Transverse colon (tissue), 4 donors: ENCODE measurements at places on chromosomes 5 and 9.

GRCh38 chr5:71782771-71783770 is 64.0 kb downstream of the CARTPT start:
- no peaks in the 10 kb centered on the region for H3K36me3 ChIP-seq
- no peaks in the 10 kb centered on the region for H3K27me3 ChIP-seq
- H3K27ac ChIP-seq, result peak overlapping the region; percentile 57
- DNase-seq, result peak; percentile 74
- H3K4me1 ChIP-seq, result peaks cover 21% of the 10 kb centered on the region

DNA sequence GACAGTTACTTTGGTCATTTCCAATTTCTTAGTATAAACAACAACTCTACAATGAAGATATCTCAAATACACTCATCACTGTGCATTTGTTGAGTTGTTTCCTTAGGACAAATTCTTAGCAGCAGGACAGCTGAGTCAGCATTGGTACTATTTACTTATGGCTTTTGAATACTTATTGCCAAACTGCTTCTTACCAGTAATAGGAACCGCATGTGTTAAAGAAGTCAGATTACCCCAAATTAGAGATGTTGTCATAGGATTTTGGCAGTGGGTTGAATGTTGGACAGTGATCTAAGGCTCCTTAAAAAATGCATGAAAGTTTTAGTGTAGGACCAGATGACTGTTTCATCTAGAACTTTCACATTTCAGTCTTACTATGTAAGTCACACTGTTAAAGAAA is 280.1 kb upstream of the DMRT1 start:
- no peaks in the 10 kb centered on the region for H3K27me3 ChIP-seq
- no peak for DNase-seq
- H3K4me1 ChIP-seq, result no peaks in the 10 kb centered on the region
- H3K27ac ChIP-seq, result no peak overlapping the region

GRCh38 chr5:52998552-52999313 is 9.6 kb downstream of the ITGA2 start:
- H3K4me1 ChIP-seq, result peaks cover 12% of the 10 kb centered on the region
- H3K27me3 ChIP-seq, result no peaks in the 10 kb centered on the region
- no peaks in the 10 kb centered on the region for H3K36me3 ChIP-seq
- no peak overlapping the region for H3K4me3 ChIP-seq
- DNase-seq, result no peak

DNA sequence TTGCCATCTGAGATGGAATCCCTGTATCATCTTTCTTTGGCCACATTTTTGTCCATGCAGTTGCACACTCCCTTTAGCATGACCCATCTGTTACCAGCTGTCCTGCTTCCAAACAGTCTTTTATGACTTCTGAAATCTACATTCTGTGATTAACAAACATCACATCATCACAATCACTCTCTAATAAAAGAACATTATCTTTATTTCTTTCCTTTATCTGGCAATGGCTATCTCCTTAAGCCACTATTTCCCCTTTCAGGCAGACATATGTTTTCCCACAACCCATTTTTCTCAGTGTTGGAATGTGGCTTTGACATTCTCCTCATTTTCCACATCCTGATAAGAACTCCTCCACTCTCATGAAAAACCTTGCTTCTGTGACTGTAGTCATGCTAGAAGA is 141.0 kb downstream of the ST8SIA4 start:
- no peak for DNase-seq
- no peak overlapping the region for H3K4me3 ChIP-seq

DNA sequence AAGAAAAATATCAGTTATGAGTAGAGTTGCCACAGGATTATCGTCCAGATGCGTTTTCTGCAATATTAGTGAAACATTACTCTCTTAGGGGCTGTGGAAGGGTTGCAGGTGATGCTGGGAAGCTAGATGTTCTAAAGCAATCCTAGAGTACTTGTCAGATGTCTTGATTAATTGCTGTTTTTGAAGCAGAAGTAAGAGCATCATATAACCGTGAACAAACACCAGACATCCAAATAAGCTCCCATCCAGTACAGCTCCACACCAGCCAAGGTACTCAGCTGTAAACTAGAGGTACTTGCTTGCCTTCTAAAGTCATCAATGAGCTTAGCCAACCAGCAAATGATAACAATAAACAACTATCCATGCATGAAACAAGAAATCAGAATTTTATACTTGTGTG is 131.1 kb downstream of the ST8SIA4 start:
- no peak for DNase-seq
- H3K27ac ChIP-seq, result no peak overlapping the region
- no peak overlapping the region for H3K4me3 ChIP-seq
- no peaks in the 10 kb centered on the region for H3K4me1 ChIP-seq
- H3K36me3 ChIP-seq, result no peaks in the 10 kb centered on the region
- no peaks in the 10 kb centered on the region for H3K27me3 ChIP-seq

- H3K36me3 ChIP-seq, result no peaks in the 10 kb centered on the region
- H3K27ac ChIP-seq, result no peak overlapping the region
- H3K27me3 ChIP-seq, result no peaks in the 10 kb centered on the region
Observed at GRCh38 chr5:140424135-140424534, 22.5 kb downstream of the ANKHD1 start.

DNA sequence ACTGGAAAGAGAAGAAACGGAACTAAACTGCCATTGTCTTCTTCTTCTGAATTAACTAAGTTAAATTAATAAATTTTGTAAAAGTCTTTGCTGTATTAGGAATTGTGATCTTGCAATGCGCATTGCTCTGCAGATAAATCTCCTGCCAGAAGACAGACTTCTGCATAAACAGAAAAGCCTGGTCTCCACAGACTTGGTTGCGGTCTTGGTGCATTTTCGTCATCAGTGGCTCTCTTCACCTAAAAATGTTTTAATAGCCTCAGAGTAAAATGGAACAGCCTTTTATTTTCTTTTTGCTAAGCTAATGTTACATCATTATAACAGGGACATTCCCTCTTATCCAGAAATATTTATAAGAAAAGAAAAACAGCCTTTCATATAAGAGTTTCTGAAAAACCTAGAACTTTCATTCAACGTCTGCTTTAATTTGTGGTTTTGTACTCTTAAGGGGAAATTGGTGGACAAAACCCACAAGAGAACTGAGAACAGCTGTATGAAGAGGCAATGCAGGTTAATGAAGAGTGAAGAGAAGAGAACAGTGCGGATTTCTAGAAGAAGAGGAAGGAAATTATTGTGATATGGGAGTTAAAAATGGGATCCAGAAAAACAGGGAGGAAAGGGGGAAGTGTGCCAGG is 10.1 kb downstream of the IFNA5 start:
- DNase-seq, result no peak
- H3K4me3 ChIP-seq, result no peak overlapping the region
- no peaks in the 10 kb centered on the region for H3K27me3 ChIP-seq
- H3K36me3 ChIP-seq, result no peaks in the 10 kb centered on the region

DNA sequence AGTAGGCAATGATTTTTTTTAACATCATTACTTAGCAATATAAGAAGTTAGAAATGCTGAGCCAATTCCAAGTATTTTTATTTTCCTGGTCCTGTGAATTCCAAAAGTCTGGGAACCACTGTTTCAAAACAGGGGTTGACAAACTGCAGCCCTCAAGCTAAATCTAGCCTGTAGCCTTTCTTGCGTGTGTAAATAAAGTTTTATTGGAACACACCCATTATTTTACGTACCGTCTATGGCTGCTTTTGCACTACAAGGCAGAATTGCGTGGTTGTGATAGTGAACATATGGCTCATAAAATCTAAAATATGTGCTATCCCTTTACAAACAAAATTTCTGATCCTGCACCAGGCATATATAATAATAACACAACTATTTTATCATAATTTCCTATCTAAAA is 279.1 kb downstream of the SAXO1 start:
- no peak overlapping the region for H3K27ac ChIP-seq
- H3K36me3 ChIP-seq, result no peaks in the 10 kb centered on the region
- DNase-seq, result no peak

GRCh38 chr9:34884747-34885189 is 73.3 kb upstream of the PHF24 start:
- H3K4me1 ChIP-seq, result no peaks in the 10 kb centered on the region
- no peak for DNase-seq
- H3K4me3 ChIP-seq, result no peak overlapping the region
- H3K27ac ChIP-seq, result no peak overlapping the region
- H3K27me3 ChIP-seq, result no peaks in the 10 kb centered on the region

- no peak for DNase-seq
- no peaks in the 10 kb centered on the region for H3K36me3 ChIP-seq
- H3K27me3 ChIP-seq, result no peaks in the 10 kb centered on the region
- no peaks in the 10 kb centered on the region for H3K4me1 ChIP-seq
- no peak overlapping the region for H3K27ac ChIP-seq
Observed at GRCh38 chr5:41102341-41102740, 31.2 kb upstream of the MROH2B start.

GRCh38 chr5:14218897-14219573 is 75.9 kb downstream of the TRIO start:
- H3K36me3 ChIP-seq, result no peaks in the 10 kb centered on the region
- no peak for DNase-seq
- peaks cover 84% of the 10 kb centered on the region for H3K4me1 ChIP-seq
- no peak overlapping the region for H3K4me3 ChIP-seq
- H3K27me3 ChIP-seq, result no peaks in the 10 kb centered on the region

GRCh38 chr9:94703488-94704140 is 22.9 kb upstream of the AOPEP start:
- no peaks in the 10 kb centered on the region for H3K36me3 ChIP-seq
- H3K4me3 ChIP-seq, result no peak overlapping the region
- no peak for DNase-seq
- H3K4me1 ChIP-seq, result no peaks in the 10 kb centered on the region
- no peaks in the 10 kb centered on the region for H3K27me3 ChIP-seq
- H3K27ac ChIP-seq, result no peak overlapping the region

GRCh38 chr9:128341435-128341849 is 1.1 kb downstream of the SLC27A4 start:
- H3K4me3 ChIP-seq, result peak overlapping the region; percentile 86
- peak overlapping the region; percentile 90 for H3K27ac ChIP-seq
- no peaks in the 10 kb centered on the region for H3K27me3 ChIP-seq
- peak; percentile 83 for DNase-seq
- H3K4me1 ChIP-seq, result peaks cover 18% of the 10 kb centered on the region

- no peak overlapping the region for H3K27ac ChIP-seq
- no peak overlapping the region for H3K4me3 ChIP-seq
- no peaks in the 10 kb centered on the region for H3K4me1 ChIP-seq
- DNase-seq, result no peak
- no peaks in the 10 kb centered on the region for H3K36me3 ChIP-seq
Observed at GRCh38 chr5:32206509-32207354, 32.6 kb upstream of the GOLPH3 start.

GRCh38 chr5:81854915-81855314 is 104.0 kb upstream of the SSBP2 start:
- no peak overlapping the region for H3K27ac ChIP-seq
- peaks cover 18% of the 10 kb centered on the region for H3K4me1 ChIP-seq
- H3K36me3 ChIP-seq, result no peaks in the 10 kb centered on the region
- no peak for DNase-seq
- no peaks in the 10 kb centered on the region for H3K27me3 ChIP-seq

GRCh38 chr9:5552301-5552700 is 42.0 kb downstream of the PDCD1LG2 start:
- H3K27me3 ChIP-seq, result no peaks in the 10 kb centered on the region
- no peak overlapping the region for H3K27ac ChIP-seq
- no peaks in the 10 kb centered on the region for H3K36me3 ChIP-seq
- H3K4me3 ChIP-seq, result no peak overlapping the region
- DNase-seq, result no peak
- peaks cover 2% of the 10 kb centered on the region for H3K4me1 ChIP-seq

DNA sequence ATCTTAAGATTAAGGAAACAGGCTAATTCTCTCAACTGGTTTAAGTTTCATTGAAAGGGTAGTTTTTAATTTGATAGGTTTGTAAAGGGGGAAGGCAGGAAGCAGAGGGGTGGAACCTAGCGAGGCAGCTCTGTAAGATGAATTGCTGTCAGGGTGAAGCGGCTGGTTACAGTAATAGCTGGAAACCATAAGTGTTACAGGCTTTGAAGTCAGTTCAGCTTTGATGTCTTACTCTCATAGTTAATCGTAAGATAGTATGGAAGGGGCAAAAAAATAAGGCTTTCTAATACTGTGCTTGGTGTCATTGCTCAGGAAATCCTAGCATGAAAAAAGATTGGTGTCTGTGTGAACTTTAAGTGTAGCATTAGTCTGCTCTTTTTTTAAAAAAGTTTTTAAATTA is 20.3 kb downstream of the POU5F2 start:
- peaks cover 2% of the 10 kb centered on the region for H3K4me1 ChIP-seq
- no peaks in the 10 kb centered on the region for H3K36me3 ChIP-seq
- H3K27me3 ChIP-seq, result no peaks in the 10 kb centered on the region
- no peak overlapping the region for H3K4me3 ChIP-seq
- DNase-seq, result no peak

DNA sequence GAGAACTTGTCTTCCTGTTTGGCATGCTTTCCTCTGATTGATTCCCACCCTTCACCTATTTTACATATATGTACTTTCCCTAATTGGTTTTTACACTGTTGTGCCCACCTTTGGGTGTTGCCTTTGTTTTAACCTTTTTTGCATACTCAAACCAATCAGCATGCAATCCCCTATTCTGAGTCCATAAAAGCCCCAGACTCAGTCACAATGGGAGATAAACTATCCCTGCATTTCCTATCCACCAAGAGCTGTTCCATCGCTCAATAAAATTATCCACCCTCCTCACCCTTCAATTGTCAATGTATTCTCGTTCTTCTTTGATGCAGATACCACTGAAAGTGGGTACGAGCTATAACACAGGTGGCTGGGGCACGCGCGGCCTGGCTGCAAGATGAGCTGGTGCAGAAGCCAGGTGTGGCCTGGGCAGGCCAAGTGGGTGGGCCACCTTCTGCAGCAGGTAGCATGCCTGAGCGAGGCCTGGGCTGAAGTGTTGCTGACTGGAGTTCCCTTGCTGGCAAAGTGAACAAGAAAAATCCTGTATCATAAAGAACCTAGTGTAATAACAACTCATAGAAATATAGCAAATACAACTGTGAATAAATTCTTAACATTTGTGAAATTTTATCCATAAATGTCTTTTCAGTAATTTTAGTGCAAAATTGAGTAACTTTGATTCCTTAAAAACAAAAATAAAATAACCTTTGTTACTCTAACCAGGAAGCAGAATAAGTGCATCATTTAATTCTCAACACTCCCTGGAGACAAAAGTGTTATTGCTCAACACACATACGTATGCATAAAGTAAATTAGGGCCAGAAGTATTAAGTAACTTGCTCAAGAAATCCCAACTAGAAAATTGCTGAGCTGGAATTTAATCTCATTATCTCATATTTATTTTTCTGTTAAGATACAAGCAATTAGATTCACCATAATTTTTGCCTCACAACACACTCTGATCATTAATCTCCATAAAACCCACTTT is 685.3 kb upstream of the EDIL3 start:
- H3K4me3 ChIP-seq, result no peak overlapping the region
- no peaks in the 10 kb centered on the region for H3K36me3 ChIP-seq
- no peaks in the 10 kb centered on the region for H3K27me3 ChIP-seq
- DNase-seq, result no peak

- H3K36me3 ChIP-seq, result no peaks in the 10 kb centered on the region
- no peaks in the 10 kb centered on the region for H3K27me3 ChIP-seq
- H3K27ac ChIP-seq, result no peak overlapping the region
- DNase-seq, result no peak
- H3K4me3 ChIP-seq, result no peak overlapping the region
- H3K4me1 ChIP-seq, result peaks cover 4% of the 10 kb centered on the region
Observed at GRCh38 chr5:16740811-16741392, 124.1 kb upstream of the RETREG1 start.

GRCh38 chr9:75190762-75191161 is 102.4 kb downstream of the OSTF1 start:
- no peak overlapping the region for H3K27ac ChIP-seq
- H3K36me3 ChIP-seq, result no peaks in the 10 kb centered on the region
- H3K4me3 ChIP-seq, result no peak overlapping the region
- no peak for DNase-seq
